Activated B cell treated with CpG ODN at 0.5 μM for 24 hours (primary cell): ENCODE measurements at places on chromosomes 12 and 14. TPM values are rescaled to one million over a fixed set of nuclear protein-coding genes. Genes with fewer than 3 reads are reported as not detected.

The AKAP5 gene
- total RNA-seq = 4.3 and 5.1 TPM in 2 replicates

The TAS2R14 gene
- total RNA-seq = 2.9 and 3.1 TPM in 2 replicates

DNA sequence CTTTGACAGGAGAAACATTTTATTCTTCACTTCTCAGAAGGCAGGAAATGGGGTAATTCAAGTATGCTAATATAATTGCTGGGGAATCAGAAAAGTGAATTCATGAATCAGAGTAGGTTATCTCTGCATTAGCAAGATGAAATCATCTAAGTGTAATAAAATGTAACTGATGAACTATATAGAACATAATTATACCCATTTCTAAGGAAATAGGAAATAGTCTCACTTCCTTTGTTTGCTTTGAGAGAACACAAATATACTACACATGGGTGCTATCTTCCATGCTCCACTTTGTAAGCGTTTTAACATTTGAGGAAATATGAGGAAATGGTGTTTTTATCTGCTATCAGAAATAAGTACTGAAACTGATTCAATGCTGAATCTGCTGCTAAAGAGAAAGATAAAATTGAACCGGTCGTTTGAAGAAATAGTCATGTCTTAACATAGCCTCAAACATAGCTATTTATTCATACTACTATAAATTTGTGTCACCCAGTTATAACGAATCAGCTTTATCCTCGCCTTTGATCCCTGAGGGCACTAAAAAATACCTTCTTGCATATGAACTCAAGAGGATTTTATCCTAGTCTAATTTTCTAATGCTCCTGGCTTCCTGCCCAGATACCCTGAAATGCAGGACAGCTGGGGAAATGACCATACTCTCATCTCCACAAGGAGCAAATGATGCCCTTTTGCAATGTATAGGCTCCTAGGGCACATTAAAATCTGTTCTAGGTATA lies 696.0 kb downstream of the C12orf50 start:
- no peak overlapping the region for H3K4me3 ChIP-seq
- H3K36me3 ChIP-seq = no peaks in the 10 kb centered on the region
- H3K4me1 ChIP-seq = peaks cover 8% of the 10 kb centered on the region
- DNase-seq = no peak
- no peaks in the 10 kb centered on the region for H3K27me3 ChIP-seq
- no peak overlapping the region for H3K27ac ChIP-seq

- DNase-seq = no peak
- no peaks in the 10 kb centered on the region for H3K36me3 ChIP-seq
- H3K4me1 ChIP-seq = peaks cover 15% of the 10 kb centered on the region
- no peaks in the 10 kb centered on the region for H3K27me3 ChIP-seq
- no peak overlapping the region for H3K4me3 ChIP-seq
These were observed 1.7 kb upstream of the KLRG1 start for GRCh38 chr12:8987685-8988084.

- peaks cover 27% of the 10 kb centered on the region for H3K4me1 ChIP-seq
- peaks cover 13% of the 10 kb centered on the region for H3K27me3 ChIP-seq
- peaks cover 2% of the 10 kb centered on the region for H3K36me3 ChIP-seq
- no peak for DNase-seq
- peak overlapping the region; percentile 28 for H3K4me3 ChIP-seq
- no peak overlapping the region for H3K27ac ChIP-seq
These were observed 1.9 kb downstream of the CACNB3 start for GRCh38 chr12:48819986-48820725.

DNA sequence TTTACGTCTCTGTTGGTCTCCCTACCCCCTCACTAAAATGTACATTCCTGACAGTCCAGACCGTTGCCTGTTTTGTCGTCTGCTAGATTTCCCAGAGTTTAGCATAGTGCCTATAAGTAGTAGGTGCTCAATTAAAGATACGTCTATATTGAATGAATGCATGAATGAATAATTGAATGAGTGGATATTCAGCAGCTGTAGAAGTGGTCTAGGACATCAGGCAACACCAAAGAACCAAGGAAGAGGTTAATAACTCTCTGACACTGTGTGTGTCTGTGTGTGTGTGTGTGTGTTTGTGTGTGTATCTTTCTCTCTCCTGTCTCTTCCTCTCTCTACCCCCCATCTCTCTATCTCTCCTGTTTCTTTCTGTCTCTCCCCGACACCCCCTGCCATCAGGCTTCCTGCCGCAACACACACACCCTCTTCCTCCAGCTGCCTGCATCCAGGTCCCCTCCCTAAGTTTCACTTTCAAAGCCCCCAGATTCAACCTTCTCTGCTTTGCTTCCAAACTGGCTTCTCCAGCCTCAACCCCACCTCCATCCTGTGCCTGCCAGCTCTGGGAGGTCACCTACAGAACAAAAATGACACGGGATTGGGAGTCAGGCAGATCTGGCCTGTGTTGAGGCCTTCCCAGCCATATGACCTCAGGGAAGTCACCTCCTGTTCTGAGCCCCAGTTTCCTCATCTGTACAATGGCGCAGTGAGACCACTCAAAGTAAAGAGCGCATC lies 119.9 kb upstream of the NCOR2 start:
- peaks cover 14% of the 10 kb centered on the region for H3K4me1 ChIP-seq
- H3K4me3 ChIP-seq = no peak overlapping the region
- no peak for DNase-seq
- H3K27me3 ChIP-seq = peaks cover 13% of the 10 kb centered on the region

DNA sequence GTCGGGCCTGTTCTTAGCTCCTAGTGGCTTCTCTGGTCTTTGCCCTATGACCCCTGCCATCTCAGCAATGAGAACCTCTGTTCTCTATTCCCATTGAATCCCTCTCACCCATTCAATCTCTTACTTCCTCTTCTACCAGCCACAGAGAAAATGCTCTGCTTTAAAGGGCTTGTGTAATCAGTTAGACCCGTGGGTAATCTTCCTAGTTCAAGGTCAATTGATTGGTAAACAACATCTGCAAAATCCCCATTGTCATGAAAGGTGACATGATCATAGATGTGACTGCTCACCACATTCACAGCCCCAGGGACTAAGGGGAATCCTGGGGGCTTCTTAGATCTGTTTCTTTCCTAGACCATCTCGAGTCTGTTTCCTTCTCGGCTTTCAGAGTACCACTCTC lies 7.2 kb upstream of the CCDC197 start:
- no peak overlapping the region for H3K27ac ChIP-seq
- H3K4me1 ChIP-seq = peaks cover 7% of the 10 kb centered on the region
- peaks cover 24% of the 10 kb centered on the region for H3K27me3 ChIP-seq
- no peak overlapping the region for H3K4me3 ChIP-seq

- H3K27ac ChIP-seq = no peak overlapping the region
- H3K27me3 ChIP-seq = peaks cover 5% of the 10 kb centered on the region
- DNase-seq = no peak
- no peaks in the 10 kb centered on the region for H3K36me3 ChIP-seq
- no peaks in the 10 kb centered on the region for H3K4me1 ChIP-seq
These were observed 119.5 kb upstream of the RTL1 start for GRCh38 chr14:101022916-101023435.

DNA sequence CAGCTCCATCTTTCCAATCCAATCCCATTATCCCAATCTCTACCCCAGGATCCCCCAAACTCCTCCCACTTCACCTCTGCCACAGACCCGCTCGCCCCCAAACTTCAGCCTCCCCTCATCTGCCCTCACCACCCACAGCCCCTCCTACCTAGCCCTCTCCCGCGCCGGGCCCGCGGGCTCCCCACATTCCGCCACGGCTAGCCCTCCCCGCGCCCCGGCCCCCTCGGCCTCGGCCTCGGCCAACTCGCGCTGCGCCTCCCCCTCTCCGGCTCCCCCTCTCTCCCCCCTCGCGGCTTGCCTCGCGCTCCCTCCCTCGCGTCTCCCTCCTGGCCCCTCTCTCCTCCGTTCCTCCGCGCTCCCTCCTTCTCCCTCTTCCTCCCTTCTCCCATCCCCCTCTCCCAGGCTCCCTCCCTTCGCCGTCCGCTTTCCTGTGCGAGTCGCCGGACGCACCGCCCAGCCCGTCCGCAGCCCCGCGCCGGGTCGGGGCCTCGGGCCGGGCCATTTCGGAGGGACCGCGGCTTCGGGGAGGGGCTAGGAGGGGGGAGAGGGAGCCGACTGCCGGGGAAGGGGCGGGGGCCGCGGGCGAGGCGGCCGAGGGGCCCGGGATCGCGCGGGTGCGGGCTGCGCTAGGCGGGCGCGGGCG lies at the start of gene ATN1:
Gene ATN1 (plus strand): TSS at position 581 of the 643 bp plus-strand sequence. CDS start 6,043 bp downstream, outside the sequence.
- peak; percentile 58 for DNase-seq
- H3K4me1 ChIP-seq = peaks cover 54% of the 10 kb centered on the region
- H3K36me3 ChIP-seq = no peaks in the 10 kb centered on the region
- peak within 1 kb of the TSS; percentile 86 for H3K27ac ChIP-seq
- H3K27me3 ChIP-seq = no peaks in the 10 kb centered on the region

- no peaks in the 10 kb centered on the region for H3K27me3 ChIP-seq
- no peaks in the 10 kb centered on the region for H3K36me3 ChIP-seq
- peaks cover 19% of the 10 kb centered on the region for H3K4me1 ChIP-seq
- H3K4me3 ChIP-seq = no peak overlapping the region
These were observed 27.5 kb upstream of the PLEKHG7 start for GRCh38 chr12:92675092-92675865.
